ENCODE measurements at places on chromosomes 3 and 15.

DNA sequence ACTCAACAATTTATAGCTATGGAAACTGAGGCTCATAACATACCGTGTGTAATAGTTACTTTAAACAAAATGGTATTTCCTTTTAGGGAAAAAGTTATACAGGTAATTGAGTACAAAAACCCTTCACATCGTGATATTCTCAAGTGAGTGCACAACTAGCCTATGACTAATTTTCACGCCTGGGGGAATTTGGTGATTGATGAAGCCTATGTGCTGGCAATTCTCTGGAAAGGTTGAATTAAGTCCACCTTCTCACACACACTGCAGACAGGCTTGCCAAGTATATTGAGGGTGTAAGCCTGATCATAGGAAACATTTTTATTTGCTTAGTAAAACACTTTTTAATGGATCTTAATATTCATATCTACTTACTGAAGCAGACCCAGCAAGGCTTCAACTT, 41.3 kb upstream of the ROBO2 start:
- DNase-seq = no peak

GRCh38 chr15:64024172-64025050, 21.9 kb downstream of the DAPK2 start:
- no peak for DNase-seq

DNA sequence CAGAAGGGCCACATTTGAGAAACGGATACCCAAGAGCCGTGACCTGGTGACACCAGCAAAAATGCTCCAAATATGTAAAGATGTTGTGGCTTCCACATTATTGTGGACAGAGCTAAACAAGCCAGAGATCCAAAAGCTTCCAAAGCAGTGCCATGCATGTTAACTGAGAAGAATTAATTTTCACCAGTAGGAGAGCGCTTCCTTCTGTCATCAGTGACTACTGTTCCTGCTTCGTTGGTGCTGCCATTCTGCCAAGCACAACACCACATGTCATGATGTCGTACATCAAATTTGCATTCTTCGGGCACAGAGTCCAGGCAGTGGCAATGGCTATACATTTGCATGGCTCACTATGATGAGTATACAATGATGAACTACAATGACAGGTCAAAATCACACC, 19.1 kb upstream of the CHST2 start:
- DNase-seq = no peak

- DNase-seq = no peak
Observed at GRCh38 chr3:81985996-81986723, 224.7 kb upstream of the GBE1 start.

DNA sequence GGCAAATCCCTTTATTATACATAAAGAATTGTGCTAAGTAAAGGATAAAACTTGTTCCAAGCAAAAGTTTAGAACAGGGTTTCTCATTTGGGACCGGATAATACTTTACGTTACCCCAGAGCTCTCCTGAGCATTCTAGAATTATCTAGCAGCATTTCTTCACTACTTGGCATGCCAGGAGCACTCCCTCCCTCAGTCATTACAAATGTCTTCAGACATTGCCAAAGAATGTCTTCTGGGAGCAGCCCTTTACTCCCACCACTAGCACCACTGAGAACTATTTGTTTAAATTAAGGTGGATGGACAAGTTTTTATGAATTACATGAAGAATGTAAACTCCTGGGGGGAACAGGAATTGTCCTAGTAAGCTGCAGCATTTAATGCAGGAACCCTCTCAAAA, 516.4 kb downstream of the GBE1 start:
- DNase-seq = no peak

GRCh38 chr3:151798466-151798865, 15.4 kb upstream of the AADAC start:
- no peak for DNase-seq

GRCh38 chr15:90620379-90621067, 90.8 kb downstream of the CRTC3 start:
- DNase-seq = no peak

DNA sequence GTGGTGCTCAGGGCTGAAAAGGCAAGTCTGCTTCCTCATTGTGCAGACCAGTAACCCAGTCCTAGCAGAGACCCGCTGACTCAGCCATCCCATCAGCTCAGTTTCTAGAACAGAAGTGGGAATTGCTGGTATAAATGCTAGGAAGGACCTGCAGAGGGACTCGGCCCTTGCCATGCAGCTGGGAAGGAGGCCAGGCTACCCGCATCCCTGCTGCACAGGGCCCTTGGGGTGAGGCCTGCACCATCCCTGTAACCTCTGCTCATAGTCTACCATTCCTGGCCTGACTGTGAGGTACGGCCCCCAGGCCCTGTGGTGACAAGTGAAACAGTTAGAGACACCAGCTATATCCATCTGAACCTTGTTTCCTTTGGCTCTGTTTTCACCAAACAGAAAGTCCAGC, 23.5 kb downstream of the RAB6B start:
- DNase-seq = no peak

- DNase-seq = no peak
Observed at GRCh38 chr3:172201870-172202236, 162.5 kb downstream of the FNDC3B start.

- no peak for DNase-seq
Observed at GRCh38 chr3:88812576-88812975, 294.8 kb upstream of the EPHA3 start.

DNA sequence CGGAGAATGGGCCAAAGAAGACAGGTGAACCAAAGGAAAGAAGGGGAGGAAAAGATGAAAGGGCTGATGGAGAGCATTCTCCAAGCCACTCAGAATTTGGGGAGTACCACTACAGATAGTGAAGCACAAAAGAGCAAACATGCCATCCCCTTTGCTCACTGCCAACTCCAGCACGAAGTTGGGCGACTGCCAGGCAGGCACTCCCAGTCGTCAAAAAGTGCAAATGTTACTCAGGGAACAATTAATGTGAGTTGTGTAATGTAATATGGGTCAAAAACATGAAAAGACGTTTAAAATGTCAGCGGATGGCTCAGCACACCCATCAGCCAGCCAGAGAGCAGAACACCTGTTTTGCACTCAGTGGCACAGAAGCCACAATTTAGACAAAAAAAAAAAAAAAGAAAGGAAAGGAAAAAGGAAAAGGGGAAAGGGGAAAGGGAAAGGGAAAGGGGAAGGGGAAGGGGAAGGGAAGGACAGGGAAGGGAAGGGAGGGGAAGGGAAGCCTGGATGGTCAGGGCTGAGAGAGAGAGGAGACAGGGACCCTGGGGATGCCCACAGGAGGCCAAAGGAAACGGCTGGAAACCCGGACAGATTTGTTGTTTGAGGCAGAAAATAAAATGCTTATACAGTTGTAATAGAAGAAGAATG, 82.7 kb downstream of the COL8A1 start:
- DNase-seq = no peak

DNA sequence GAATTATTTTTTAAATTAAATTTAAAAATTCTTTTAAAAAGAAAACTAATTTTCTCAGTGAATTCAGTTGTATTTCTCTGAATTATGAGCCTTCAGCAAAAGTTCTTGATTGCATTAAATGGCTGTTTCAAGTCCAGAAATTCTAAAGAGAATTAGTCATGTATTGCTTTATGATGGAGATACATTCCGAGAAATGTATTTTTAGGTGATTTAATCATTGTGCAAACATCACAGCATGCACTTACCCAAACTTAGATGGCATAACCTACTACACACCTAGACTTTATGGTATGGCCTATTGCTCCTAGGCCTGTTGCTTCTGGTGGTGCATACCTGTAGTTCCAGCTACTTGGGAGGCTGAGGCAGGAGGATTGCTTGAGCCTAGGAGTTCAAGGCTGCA, 44.3 kb upstream of the GCNT3 start:
- no peak for DNase-seq

DNA sequence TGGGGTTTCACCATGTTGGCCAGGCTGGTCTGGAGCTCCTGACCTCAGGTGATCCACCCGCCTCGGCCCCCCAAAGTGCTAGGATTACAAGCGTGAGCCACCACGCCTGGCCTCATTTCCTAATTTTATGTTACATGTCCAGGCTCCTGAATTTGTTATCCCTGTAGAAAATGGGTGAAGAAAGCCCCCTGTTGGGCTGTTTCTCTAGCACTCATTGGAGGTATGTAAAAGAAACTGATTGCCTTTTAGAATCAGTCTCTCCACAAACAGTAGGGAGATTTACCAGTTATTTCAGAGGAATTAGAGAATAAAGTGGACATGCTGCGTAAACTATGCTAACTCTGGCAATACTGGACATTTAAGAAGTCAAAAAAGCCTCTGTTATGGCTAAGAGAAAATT, 364.1 kb upstream of the TBL1XR1 start:
- no peak for DNase-seq

DNA sequence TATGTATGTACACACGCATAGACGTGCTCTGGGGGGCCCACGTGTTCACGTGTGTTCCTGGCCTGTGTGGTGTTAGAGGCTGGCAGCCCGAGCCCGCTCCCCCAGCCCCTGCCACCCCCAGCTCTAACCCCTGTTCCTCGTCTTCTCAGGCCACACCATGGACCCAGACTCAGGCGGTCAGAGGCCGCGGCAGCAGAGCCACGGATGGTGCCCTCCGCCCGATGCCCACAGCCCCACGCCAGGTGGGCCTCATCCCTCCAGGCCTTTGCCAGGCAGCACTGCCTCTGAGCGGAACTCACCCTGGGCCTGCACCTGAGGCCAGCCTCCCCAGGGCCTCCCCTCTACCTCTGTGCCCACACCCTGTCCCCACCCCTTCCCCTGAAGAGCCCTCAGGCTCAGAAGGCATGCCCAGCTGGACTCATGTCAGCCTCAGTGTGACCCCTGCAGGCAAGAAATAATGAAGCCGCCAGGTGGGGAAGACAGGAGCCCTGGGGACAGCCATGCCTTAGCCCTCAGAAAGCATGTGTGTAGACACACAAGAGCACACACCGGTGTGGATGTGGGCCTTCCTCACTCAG, 16.4 kb upstream of the GNAT1 start:
- DNase-seq = no peak

GRCh38 chr15:98085003-98085639, 124.6 kb downstream of the ARRDC4 start:
- DNase-seq = no peak

- DNase-seq = no peak
Observed at GRCh38 chr3:11568503-11569155, 75.1 kb downstream of the VGLL4 start.

DNA sequence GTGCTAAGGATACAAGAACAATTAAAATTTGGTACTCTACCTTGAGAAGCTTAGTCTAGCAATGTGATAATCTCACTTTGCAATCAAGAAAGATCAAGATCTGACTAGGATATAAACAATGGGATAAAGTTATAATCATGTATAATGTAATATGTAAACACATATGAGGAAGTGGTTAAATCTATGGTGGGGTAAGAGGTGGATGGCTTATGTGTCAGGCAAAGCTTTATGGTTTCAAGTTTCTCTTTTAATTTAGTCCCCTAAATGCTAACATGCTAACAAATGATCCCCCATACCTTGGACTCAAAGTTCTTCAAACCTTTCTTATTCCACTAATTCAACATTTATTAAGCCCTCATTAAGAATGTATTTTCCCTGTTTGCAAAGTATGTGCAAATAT, 2.5 kb downstream of the RSL24D1 start:
- no peak for DNase-seq

DNA sequence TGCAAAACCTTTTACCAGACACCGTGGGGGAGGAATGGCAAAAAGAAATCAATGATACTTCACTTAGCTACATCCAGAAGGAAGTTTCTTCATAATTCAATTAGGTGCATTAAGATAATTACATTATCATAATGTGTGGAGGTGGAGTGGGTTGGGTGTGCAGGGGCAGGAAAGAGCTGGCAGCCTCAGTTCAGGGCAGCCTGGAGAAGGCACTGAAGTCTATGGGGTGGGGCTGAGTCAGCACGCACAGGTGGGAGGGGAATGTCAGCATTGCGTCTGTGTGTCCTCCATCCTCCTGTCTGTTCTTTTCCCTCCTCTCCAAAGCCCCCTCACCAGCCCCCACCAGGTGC, 278.8 kb downstream of the GABRG3 start:
- DNase-seq = no peak

DNA sequence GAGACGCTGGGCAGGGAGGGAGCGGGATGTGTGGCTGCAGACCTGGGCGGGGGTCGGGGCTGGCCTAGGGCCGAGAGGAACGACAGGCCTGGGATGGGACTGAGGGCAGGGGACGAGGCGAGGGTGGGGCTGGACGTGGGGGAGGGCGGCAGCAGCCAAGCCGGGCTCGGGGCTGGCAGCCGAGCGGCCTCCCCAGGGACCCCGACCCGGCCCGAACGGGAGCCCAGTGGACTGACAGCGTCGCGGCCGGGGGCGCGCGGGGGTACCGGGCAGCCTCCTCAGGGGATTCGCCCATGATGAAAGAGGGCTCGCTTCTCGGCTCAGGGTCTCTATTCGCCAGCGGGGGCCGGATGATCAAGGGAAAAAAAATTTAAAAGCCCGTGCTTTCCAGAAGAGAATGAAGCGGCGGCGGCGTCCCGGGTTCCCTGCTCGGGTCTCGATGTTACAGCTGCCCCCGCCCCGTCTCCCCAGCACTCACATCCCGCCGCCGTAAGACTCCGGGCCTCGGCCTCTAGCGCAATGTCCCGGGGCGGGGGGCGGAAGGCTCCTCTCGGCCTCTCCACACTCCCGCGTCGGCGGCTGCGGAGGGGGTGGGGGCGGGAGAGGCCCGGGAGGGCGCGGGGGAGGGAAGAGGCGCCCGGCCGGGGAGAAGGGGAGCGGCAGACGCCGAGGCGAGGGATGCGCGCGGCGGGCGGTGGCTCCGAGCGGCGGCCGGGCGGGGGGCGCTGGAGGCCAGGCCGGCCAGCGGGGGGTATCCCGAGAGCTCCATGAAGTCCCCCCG, 4.3 kb downstream of the PTH1R start:
- DNase-seq = no peak

DNA sequence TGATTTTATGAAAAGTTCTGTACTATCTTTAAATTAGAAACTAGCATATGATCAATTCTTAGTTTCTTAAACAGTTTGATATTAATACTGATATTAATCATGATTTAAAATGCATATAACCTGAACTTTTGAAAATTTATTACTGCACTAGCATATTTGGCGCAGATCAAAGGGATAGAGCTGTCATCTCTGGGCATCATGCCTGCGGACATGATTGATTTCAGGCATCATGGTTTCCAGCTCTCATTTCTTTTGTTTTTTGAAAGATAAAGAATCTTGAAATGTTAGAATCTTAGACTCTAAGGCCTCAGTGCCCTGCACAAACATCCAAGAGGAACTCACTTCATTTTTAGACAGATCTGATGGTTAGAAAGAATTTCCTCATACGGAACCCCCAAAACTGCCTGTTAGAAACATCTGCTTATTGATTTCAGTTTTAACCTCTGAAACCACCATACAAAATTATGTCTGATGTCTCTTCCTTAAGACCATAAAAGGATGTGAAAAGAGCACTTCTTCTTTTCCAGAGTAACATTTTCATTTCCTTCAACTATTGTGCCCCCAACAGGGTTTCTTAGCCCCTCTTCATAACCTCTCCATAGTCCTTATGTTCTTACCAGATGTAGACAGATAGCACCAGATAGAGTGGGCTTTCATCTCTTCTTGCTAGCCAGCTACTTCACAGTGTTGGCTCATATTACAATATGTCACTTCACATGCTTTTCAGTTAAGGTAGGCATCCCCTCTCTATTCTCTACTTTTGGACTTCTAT, 110.8 kb downstream of the BBX start:
- DNase-seq = no peak

Data from stimulated activated CD4-positive, alpha-beta T cell treated with anti-CD3 and anti-CD28 coated beads, Interleukin-1b, Interleukin-23, amount 100 ng/mL, for 1 hour (primary cell).